ENCODE measurements at places on chromosomes 6 and 20.
A peak's percentile ranks its signal among the peaks of the same experiment; 100 is the strongest.

- no peak for DNase-seq
Measured at GRCh38 chr20:47353692-47354463, 2.6 kb downstream of the ZMYND8 start.

DNA sequence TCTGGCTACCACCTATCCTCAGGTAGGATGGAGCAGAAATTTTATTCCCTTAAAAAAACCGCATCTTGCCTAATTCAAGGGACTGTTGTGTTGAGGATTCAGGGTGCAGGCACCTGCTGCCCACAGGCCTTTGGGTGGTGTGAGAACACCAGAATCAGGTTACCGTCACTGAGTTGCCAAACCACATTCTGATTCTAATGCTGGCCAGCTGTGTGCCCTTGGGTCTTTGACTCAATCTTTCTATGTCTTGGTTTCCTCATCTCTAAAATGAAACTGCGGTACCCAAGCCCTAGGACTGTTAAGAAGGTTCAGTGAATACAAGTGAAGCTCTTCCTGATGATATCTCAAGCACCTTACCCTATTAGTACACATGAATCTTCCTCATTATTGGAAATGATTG lies 827.3 kb downstream of the DHX35 start:
- DNase-seq, result no peak

DNA sequence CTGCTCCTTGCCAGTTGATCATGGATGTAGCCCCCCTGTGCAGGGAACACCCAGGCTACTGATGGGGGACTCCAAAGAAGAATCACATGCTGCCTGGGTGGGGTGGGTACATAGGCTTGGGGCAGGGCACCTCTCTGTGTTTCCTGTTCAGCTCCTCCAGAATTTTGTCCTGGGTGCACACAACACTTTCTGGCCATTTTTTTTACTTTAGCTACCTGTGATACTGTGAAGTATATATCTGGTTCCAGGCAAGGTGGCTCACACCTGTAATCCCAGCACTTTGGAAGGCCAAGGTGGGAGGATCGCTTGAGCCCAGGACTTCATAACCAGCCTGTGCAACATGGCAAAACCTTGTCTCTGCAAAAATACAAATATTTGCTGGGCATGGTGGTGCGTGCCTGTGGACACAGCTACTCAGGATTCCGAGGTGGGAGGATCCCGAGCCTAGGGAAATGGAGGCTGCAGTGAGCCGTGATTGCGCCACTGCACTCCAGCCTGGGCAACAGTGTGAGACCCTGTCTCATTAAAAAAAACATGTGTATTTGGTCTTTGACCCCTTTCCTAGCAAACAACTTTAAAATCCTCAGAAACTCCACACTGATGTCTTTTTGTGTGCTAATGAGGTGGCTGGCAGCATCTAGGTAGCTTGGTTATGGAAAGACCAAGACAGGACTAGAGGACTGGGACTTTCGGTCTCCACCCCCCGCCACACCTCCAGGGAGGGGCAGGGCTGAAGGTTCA lies 14.1 kb downstream of the SLC4A11 start:
- peak; percentile 52 for DNase-seq

DNA sequence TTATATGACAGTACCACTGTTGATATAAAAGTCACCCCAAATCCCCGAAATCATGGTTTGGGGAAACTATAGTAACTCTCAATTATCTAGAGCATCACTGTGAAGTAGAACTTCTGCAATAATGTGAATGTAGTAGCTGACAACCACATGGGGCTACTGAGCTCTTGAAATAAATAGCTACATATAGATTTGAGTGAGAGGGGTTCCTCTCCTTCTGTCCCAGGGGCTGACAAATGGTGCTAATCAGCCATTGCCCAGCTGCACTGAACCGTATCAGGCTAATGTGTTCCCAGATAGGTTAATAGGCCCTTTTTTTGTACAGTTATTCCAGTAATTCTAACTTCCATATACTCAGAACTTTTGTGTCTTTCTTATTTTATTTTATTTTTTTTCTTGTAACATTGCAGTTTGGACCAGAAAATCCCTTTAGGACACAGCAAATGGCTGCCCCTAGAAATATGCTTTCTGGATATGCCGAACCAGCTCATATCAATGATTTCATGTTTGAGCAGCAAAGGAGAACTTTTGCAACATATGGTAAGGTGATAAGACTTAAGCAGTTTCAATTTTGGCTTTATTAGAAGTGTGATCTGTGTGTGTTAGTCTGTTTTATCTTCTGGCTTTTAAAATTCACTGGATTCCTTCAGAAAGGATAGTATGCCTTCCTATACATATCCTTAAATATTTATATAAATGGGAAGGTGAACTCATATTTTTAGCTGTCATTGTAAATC lies 21.1 kb downstream of the CDC40 start:
- no peak for DNase-seq

DNA sequence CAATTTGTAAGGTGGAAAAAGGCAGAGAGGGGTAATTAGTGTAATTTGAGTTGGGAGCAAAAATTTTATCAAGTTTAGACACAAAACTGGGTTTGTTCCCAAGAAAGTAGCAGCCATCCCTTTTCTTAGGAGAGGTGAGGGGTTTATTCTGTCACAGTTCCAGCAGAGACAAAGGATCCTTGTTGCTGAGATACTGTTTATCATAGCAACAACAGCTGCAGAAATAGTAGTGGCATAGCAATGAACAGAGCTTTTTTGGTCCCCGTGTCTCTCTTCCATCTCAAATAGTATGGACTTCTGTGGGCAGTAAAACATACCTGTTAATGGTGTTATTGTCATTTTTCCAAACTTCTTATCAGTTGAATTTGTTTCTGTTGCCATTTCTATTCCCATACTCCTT lies 23.9 kb downstream of the ZKSCAN8 start:
- DNase-seq, result no peak

DNA sequence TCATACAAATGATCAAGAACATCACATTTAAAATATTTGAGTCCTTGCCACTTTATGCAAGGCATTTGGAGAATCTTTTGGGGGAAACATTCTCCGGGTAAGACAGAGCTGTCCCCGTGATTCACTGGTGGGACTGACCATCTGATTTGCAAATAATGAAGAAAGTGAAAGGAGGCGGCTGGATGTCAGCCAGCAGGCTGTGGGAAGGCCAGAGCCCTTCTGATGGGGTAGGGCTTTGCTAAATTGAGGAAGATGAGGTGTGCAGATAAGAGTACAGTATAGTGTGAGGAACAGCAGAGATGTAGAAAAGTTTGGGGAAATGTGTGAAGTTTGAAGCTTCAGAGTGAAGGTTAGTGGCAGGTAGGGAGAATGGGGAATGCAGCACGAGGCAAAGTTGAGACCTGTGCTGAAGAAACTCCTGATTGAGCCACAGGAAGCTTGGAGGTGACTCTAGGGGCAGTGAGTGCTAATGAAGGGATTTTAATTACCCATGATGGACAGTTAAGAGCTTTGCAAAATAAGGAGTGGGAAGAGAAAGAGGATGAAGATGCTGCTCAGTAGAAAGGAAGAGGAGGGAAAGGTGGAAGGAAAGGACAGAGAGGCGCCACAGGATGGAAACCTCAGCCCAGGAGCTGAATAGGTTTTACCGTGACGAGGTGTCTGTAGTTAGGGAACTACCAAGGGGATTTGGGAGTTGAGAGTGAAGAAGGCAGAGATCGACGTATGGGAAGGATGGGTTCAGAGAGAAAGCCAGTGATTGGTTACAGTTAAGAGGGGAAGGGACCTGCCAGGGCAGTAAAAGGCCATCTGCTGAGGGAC lies 68.7 kb downstream of the SNX9 start:
- no peak for DNase-seq

DNA sequence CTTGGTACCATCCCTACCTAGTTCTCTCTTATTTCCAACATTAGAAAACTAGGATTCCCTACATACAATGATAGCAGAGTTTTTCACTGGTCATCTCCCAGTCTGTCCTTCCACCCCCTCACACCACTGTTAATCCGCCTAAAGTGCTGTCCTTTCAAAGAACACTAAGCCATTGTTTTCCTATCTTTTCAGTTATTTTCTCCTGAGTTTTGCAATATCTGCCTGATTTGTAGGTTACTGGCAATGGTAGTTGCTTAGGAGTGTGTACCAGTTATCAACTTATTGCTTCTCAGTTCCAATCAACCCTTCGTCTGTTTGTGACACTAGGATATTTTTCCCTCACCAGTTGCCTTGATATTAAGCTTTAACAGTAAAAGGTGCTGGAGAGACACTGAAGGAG lies 135.0 kb downstream of the EPM2A start:
- no peak for DNase-seq

DNA sequence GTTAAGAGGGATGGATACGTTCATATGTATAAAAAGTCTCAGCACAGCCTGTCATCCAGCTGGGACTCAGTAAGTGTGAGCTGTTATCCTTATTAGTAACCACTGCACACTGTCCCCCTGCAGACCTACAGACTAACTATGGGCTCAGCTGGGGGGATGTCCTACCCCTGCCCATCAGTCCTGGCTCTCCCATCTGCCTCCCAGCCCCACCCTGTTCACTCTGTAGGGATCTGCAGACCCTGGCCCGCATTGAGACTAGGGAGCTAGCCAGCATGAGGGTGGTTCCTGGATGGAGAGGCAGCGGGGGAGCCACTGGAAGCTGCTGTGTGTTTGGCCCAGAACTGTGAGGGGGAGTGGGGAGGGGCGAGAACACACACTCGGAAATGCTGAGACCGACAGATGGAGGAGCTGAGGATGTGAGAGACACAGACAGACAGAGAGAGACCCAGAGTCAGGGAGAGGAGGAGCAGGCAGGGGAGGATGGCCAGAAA lies 17.1 kb downstream of the XKR7 start:
- DNase-seq, result no peak

GRCh38 chr20:32386091-32386490 lies 28.0 kb downstream of the ASXL1 start:
- DNase-seq, result no peak

DNA sequence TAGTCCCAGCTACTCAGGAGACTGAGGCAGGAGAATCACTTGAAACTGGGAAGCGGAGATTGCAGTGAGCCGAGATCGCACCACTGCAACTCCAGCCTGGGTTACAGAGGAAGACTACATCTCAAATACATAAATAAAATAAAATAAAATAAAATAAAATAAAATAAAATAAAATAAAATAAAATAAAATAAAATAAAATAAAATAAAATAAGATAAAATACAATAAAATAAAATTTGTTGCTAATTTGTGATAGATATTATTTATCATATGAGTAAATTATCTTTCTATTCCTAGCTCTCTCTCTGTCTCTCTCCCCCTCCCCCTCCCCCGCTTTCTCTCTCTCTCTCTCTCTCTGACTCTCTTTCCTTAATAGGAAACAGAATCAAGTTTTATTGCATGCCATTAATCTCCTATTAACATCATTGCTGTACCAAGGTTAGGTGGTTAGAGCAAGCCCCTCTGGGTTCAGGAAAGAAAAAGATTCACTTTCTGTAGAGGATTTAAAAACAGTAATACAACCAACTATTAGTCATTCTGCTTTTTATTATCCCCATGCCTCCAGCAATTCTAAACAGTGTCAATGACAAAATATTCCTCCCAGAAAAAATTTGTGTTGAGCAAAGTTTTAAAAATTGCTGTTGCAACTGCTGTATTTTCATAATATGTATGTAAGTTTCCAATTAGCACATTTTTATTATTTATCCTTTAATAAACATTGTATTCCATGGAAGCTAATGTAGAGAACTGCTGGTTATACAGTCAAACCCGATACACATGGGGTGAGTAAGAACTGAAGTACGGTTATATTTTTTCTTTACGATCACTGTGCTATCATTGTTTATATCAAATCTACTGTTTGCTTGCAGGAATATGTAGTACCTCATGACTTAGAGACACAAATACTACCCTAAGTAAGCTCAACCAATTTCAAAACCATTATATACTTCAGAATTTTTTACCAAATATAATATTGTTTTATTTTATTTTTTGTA lies 22.1 kb downstream of the BMP5 start:
- no peak for DNase-seq

GRCh38 chr20:10649080-10649796 lies 24.6 kb downstream of the JAG1 start:
- no peak for DNase-seq

GRCh38 chr6:21039926-21040325 lies 505.7 kb downstream of the CDKAL1 start:
- no peak for DNase-seq

GRCh38 chr6:111031151-111031550 lies 49.3 kb downstream of the RPF2 start:
- DNase-seq, result no peak

DNA sequence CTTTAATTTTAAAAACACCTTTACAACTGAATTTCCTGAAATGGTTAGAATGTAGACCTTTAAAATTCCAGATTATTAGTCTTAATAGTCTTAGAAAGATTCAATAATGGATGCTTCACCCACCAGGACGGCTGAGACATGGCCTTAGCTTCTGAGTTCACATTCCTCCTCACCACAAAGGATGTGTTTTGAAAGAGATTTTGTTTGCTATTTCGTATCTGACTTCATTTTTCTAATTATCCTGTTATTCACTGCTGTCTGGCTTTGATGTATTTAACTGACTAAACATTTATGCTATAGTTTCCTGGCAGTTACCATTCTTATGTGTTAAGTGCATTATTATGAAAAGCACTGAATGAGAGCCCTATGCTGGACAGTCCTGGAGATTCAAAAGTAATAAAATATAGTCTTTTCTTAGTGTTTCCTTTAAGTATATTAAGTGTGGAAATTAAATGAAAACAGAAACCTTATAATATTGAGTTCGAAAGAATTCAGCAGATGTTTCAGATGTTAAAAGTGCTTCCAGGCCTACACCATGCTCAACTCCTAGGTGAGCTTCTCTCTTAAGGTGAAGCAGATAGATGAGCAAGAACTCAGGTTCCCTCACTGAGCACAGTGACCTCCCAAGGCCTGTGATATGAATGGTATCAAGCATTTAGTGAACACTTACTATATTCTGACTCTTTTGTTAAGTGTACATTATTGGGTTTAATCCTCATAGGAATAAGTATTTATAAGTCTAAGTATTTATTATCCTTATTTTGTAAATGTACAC lies 40.3 kb downstream of the MAP3K4 start:
- DNase-seq, result no peak

- no peak for DNase-seq
Measured at GRCh38 chr6:108616973-108617372, 56.3 kb downstream of the FOXO3 start.

DNA sequence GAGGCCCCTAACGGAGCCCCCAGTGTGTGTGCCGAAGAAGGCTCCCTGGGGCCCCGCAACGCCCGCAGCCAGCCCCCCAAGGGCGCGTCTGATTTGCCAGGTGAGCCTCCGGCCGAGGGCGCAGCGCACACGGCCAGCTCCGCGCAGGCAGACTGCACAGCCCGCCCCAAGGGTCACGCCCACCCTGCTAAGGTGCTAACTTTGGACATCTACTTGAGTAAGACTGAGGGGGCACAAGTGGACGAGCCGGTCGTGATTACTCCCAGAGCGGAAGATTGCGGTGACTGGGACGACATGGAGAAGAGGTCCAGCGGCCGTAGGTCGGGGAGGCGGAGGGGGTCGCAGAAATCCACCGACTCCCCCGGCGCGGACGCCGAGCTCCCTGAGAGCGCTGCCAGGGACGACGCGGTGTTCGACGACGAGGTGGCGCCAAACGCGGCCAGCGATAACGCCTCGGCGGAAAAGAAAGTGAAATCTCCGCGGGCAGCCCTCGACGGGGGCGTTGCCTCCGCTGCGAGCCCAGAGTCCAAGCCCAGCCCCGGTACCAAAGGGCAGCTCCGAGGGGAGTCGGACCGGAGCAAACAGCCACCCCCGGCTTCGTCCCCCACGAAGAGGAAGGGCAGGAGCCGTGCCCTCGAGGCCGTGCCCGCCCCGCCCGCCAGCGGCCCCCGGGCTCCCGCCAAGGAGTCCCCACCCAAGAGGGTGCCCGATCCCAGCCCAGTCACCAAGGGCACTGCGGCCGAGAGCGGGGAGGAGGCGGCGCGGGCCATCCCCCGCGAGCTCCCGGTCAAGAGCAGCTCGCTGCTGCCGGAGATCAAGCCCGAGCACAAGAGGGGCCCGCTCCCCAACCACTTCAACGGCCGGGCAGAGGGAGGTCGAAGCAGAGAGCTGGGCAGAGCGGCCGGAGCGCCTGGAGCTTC lies 117.0 kb downstream of the RTN4IP1 start:
- peak; percentile 91 for DNase-seq

Measured in left colon (tissue), 2 donors.